ENCODE measurements at places on chromosomes 11 and 22.

DNA sequence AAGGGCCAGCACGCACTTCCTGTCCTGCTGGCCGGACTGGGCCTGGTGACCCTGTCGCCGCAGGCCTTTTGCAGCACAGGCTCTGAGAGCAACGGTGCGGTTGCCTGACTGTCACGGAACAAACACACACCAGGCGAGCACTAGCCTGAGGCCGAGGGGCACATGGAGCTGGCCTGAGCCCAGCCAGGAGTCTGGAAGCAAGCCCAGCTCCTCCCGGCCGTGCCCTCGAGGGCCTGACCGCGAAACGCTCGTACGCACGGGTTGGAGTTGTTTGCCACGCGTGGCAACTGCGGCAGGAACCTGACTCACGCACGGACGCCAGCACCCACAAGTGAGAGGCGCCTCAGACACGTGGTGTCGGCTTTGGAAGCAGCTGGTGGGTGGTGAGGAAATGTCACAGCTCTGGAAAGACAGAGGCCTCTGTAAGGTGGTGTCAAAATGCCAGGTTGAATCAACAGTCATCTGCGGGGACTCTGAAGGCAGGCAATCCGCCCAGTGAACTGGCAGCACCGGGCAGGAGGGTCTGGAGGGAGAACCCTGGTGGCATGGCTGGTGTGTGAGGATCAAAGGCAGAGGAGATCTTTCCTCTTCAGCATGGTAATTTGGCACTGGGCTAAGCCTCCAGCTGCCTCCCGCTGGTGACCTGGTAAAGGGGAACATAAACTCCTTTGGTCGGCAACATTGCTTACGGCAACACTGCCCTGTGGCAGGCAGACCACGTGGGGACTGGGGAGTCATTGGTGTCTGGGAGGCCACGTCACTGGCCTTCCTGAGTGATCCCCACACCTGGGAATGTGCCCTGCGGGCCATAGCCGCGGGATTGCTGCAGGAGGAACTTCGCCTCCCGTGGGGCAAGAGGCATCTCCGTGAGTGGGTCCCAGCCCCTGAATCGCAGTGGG, 15.3 kb upstream of the IL17REL start:
- DNase-seq = no peak

- peak; percentile 88 for DNase-seq
Observed at GRCh38 chr11:47407746-47408590, at the start of gene SLC39A13. Gene SLC39A13 (plus strand): TSS chr11:47408590. CDS start chr11:47410095, 1,505 bp downstream.

- no peak for DNase-seq
Observed at GRCh38 chr22:32629573-32629957, 155.0 kb downstream of the FBXO7 start.

DNA sequence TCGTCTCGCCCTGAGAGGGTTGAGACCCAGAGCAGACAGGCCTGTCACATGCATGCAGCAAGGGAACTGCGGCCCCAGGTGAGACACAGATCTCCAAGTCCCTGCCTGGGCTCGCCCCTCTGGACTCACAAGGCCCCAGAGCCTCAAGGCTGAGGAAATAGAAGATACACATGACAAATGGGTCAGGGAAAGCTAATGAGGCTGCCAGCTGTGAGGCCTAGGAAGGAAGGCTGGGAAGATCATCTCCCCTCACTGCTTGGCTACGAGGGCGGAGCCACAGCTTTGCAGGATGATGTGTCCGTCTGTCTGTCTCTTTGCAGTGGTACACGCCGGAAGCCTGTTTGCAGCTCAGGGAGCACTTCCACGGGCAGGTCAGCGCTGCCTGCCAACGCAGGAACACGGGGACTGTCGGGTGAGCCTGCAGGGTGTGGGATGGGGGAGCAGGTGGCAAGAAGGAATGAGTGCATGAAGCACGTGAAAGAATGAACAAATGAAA, 4.5 kb downstream of the RAB36 start:
- DNase-seq = no peak

- no peak for DNase-seq
Observed at GRCh38 chr22:29209624-29209929, 3.9 kb downstream of the EMID1 start.

GRCh38 chr22:22178992-22179391, 65.6 kb upstream of the VPREB1 start:
- DNase-seq = no peak

- no peak for DNase-seq
Observed at GRCh38 chr11:25775603-25776002, 556.3 kb upstream of the ANO3 start.

DNA sequence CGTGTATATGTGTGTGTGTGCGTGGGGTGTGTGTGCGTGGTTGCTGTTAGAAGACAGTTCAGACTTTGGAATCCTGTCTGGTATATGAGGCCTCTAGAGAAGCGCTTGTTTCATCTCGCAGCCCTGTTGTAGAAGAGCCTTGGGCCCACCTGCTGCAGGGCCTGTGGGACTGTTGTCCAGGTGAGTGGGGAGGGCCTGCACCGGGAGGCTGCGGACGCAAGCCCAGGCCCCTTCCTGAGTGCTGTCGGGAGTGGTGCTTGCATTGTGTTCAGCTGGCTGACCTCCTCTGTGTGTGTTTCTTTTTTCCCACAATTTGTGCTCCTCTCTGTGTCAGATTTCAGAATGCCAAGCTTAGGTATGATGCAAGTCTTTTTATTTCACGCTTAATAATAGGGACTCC, 128.4 kb downstream of the TBC1D22A start:
- DNase-seq = no peak

GRCh38 chr22:19896665-19897355, 42.1 kb upstream of the GNB1L start:
- DNase-seq = no peak

DNA sequence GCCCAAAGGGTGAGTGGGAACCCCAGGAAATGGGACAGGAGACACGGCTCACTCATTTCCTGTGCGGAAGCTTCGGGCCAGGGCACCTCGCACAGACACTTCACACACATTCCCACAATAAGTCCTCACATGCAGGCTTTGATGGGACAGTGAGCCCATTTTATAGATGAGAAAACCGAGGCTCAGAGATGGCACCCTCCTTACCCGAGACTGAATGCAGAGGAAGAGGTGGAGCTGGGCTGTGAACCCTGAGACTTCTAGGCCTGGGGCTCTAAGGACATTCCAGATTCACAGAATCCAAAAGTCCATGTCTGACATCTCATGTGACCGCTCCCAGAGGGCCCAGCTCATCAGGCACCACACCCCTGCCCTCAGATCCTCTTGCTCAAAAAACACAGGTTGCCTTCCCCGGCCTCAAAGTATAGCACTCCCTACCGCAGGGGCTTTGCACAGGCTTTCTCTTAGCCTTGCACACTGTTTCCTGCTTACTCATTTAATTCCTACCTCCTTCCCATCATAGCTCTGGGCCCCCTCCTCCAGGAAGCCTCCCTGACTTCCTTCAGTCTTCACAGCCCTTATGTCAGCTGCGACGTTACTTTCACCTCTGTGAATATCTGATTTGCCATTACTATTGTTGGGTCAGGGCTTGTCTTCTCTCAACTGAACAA, 57.1 kb upstream of the TCF20 start:
- no peak for DNase-seq

DNA sequence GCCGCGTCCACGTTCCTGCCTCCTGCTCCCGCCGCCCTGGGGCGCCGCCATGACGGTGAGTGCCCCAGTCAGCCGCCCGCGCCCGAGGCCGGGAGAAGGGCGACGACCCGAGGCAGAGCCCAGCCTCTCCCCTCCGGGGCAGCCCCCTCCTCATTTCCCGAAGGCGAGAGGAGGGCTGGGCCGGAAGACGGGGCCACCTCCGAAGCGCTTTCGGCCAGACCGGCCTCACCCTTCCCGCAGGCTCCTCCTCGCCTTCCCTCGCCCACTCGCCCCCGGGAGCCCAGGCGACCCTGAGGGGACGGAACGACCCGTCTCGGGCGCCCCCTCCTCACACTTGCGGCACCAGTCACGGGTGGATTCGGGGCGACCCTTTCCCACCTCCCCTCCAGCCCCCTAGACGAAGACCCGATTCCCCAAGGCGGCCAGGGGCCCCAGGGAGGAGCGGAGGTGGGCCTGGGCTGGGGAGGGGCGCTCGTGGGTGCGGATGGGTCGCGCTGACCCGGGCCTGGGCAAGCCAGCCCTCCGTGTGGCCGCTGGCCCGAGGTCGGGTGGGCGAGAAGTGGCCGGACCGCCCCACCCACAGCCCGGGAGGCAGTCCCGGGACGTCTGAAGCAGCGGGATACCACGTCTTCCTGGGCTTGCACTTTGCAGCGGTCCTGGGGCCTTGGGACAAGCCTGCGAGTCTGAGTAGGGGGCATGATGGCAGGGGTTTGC, 49.7 kb downstream of the TRIOBP start:
- no peak for DNase-seq

DNA sequence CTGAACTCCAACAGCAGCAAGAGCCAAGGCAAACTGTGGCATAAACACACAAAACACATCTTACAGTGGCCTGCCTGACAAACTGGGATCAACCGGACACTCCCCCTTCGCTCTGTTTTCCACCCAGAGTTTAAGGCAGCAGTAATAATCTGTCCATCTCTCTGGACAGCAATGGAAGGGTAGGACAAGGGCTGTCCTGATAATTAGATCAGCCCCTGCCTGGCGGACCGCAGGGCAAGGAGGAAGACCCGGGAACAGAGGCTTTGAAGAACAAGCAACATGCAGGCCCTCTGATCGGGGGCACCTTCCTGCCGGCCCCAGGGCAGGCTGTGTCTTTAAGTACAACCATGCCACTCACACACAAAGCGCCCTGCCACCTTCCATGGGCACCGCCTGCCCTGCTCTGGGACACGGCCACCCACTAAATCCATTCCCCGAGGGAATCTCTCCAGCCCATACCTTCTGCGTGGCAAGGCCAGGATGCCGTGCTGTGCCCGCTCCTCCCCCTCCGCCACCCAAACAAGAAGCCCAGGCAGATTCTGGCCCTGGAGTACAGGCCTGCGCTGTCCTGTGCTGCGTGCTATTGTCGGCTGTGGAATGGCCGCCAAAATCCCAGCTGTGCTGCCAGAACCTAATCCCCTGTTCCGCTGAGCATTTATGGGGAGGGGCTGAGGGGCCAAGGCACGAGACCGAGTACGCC, 38.8 kb downstream of the NUMA1 start:
- DNase-seq = peak; percentile 55

- DNase-seq = no peak
Observed at GRCh38 chr11:121494355-121495099, 41.8 kb upstream of the SORL1-AS1 start.

- no peak for DNase-seq
Observed at GRCh38 chr11:79042824-79043223, 398.0 kb downstream of the TENM4 start.

- DNase-seq = peak; percentile 24
Observed at GRCh38 chr11:32870676-32871075, 21.9 kb upstream of the QSER1 start.

- no peak for DNase-seq
Observed at GRCh38 chr11:17633987-17634775, 85.2 kb upstream of the MYOD1 start.

DNA sequence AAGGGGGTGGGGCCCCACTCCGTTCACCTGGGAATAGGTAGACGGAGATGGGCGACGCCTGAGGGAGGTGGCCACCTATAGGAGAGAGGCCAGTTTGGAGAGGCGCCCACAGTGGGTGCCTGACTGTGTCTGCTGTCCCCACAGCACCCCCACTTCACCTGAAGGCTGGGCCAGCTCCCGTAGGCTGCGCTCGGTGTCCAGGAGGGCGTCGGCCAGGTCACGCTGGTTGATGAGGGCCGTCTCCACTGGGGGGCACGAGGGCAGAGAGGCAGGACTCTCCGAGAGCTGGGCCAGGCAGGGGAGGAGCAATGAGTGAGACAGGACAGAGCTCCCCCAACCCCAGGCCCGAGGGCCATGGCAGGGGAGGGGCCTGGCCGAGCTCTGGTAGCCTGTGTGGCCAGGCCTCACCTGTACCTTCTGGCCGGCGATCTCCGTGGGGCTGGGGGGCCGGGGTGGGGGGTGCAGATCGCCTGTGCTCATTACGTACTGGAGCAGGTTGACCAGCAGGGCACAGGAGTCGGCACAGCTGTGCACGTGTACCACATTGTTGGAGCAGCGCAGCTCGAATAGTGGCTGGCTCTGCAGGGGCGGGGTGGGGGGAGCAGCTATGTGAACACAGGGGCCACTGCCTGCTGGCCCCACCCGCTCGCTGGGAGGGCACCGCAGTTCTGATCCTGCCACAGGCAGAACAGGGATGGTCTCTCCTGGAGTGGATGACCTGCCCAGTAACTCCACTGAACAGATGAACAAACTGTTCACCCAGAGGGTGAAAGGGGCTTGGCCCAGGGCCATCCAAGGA, 14.7 kb downstream of the ATG2A start:
- no peak for DNase-seq

- no peak for DNase-seq
Observed at GRCh38 chr11:82988936-82989627, 82.6 kb downstream of the RAB30 start.

GRCh38 chr11:116808262-116809175, 14.6 kb downstream of the APOA4 start:
- DNase-seq = no peak

DNA sequence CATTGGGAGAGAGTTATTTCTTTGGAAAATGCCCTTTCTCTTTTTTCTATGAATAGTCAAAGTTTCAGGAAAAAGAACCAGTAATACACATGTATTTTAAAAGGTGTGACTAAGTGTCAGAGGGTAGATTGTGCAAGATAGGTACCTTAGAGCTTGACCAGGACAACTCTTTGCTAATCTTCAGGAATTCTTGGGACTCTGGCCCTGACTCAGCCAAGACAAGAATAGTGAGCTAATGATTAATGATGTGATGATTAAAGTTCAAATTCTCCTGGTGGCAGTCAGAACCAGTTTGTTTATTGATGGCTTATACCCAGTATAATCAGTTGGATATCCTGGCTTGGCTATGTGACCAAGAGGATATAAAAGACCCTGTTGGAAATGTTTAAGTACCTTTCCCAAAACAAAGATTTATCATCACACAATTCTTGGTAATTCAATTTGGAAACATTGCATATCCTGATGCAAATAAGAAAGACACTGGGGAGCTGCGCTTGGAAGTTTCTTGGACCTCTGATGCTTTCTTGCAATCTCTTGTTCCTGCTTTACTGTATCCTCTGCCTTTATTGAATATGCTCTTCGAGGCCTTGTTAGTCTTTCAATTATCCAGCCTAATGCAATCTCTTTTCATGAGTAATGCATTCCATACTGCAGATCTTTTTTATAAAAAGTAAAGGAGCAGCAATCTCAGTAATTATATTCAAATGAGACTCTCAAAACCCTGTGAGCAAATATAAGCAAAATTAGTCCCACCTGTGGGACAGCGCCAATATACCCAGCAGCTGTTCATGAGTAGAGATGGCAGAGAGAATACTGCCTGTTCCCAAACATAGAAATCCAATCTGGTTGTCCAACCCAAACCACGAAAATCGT, 48.0 kb upstream of the CEP126 start:
- DNase-seq = peak; percentile 69

- DNase-seq = no peak
Observed at GRCh38 chr11:34354782-34355181, 3.0 kb downstream of the ABTB2 start.

GRCh38 chr22:29621761-29622526, 18.5 kb downstream of the NF2 start:
- no peak for DNase-seq

Measured in NCI-H1436 (cell line).